ENCODE measurements at places on chromosomes 5 and 9. TPM values are rescaled to one million over a fixed set of nuclear protein-coding genes. Genes with fewer than 3 reads are reported as not detected.

SLC25A2 gene
- total RNA-seq = not detected

KLF4 gene
- total RNA-seq = 19.6 TPM

NR6A1 gene
- total RNA-seq = 9.8 TPM

KIF24 gene
- 1.4 TPM for total RNA-seq

PTGER4 gene
- 89.6 TPM for total RNA-seq

PCAT7 gene
- total RNA-seq = not detected

NMUR2 gene
- not detected for total RNA-seq

DNAH5 gene
- total RNA-seq = 0.24 TPM

EQTN gene
- not detected for total RNA-seq

SLC25A25 gene
- 60.6 TPM for total RNA-seq

ZFP37 gene
- total RNA-seq = 1.4 TPM

Data from adrenal gland (tissue), 19 donors.